Fibroblast of skin of right quadriceps (primary cell): ENCODE measurements at places on chromosomes 16 and 17.

GRCh38 chr16:22316411-22316811 is 19.2 kb downstream of the POLR3E start:
- DNase-seq, result no peak

GRCh38 chr17:75511610-75512575 is 3.4 kb downstream of the CASKIN2 start:
- no peak for DNase-seq

GRCh38 chr16:19700319-19700781 is 17.7 kb downstream of the KNOP1 start:
- no peak for DNase-seq

- DNase-seq, result no peak
Observed at GRCh38 chr17:77783991-77784820, 174.3 kb upstream of the TNRC6C start.

DNA sequence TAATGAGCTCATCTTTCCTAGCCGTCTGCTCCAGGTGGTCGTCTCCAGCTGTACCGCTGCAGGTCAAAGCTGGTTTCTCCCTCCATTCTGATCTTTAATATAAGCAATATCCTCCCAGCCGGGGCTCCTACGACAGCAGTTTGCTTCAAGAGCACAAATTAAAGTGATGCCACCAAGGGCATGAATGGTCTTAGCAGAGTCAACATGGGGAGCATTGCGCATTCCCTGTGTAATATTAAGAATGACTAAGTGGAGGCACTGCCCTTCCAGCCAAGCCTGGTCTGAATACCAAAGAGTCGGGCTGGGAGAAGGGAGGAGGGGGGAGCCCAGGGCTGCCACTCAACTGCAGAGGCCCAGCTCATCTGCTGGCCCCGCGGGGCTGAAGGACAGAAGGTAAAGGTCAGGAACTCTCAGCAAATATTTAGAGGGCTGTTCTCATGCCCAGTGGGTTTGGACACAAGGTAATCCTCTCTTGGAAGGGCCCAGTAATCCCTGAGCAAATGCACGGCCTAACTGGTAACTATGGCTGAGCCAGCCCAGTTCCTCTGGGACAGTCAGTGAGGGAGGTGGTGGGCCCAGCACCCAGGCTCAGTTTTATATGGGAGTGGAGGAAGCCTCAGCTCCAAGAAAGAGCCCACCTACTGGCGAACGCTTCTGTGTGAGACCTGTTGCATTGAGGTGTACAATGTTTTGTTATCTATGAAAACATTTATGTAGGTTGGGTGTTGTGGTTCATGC is 121.2 kb downstream of the IRX3 start:
- DNase-seq, result no peak

DNA sequence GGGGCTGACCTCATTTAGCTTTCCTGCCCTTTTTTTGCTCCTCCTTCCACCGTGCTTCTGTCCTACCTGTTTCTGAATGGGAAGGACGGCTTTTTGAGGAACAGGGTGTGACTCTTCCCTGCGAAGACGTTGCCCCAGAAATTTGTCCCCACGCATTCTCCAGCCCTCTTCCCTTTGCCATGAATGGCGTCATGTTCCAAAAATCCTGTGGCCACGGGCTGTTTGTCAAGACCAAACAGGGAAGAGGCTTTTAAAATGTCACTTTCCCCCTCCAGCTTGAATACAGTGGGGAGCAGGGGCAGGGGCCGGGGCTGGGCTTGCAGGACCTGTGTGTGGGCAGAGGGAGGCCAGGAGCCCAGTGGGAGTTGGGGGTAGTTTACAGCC is 13.9 kb downstream of the MPRIP start:
- DNase-seq, result no peak

GRCh38 chr17:50551433-50551815 is 4.5 kb downstream of the SPATA20 start:
- DNase-seq, result no peak

DNA sequence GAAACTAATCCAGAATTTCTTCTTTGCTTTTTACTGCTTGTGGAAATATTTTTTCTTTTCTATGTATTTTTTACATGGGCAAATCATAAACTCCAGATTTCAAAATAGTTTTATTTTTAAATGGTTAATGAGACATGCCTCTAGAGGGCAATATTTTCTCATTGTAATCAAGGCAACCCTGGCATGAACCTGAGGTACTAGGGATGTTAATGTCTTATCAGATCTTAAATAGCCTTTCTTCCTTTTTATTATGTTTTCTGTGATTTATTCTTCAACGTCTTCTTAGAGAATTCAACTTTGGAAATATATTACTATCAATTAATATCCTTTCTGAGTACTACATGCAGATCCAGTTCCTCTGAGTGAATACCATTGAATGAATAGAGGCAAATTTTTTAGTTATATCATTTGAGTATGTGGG is 324.7 kb downstream of the BCAS3 start:
- DNase-seq, result peak; percentile 59

GRCh38 chr17:35568561-35568960 is 7.9 kb upstream of the SLFN14 start:
- peak; percentile 29 for DNase-seq

DNA sequence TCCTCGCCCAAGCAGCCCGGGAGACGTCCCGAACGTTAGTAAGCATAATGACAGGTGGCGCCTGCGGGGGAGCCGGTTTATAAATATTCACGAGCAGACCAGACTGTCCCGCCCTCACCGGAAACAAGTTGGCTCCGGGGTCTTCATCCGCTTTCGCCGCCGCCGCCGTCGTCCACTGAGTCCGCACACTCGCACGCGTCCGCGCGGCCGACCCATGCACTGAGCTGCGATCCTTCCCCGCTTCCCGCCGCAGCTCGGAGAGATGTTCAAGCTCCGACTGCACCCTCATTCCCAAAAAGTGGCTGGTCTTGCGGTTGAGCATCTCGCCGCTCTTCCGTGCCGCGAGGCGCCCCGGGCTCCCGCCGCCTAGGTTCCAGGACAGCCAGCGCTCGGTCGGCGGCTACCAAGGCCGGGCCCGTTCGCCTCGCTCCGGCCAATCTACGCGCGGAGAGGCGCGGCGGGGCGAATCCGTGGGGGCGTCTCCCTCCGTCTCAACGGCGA is 385 bp downstream of the CFAP119 start:
- DNase-seq, result peak; percentile 20

- DNase-seq, result no peak
Observed at GRCh38 chr16:48879223-48880122, 269.5 kb upstream of the N4BP1 start.

GRCh38 chr16:695355-696089 is 5.3 kb upstream of the WDR24 start:
- no peak for DNase-seq

DNA sequence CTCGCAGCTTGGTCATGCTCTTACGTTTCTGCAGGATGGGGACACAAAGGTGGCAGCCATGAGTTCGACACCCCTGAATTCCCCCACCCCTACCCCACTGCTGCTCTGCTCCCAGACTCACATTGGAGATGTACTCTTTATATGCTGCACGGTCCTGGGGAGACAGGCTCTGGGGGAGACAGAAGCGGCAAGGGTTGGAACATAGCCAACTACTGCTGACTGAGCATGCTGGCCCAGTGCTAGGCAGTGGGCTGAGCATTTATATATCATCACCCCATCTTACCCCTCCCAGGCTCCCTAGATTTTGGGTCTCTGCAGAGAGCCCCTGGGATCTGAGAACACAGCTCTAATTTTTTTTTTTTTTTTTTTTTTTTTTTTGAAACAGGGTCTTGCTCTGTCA is 8.1 kb upstream of the ATXN7L3 start:
- DNase-seq, result no peak

- DNase-seq, result no peak
Observed at GRCh38 chr16:22770866-22771265, 43.1 kb upstream of the HS3ST2 start.

- DNase-seq, result no peak
Observed at GRCh38 chr17:57751348-57751971, 6.4 kb upstream of the CCDC182 start.

- no peak for DNase-seq
Observed at GRCh38 chr16:55491691-55492090, 12.7 kb downstream of the MMP2 start.

- peak; percentile 30 for DNase-seq
Observed at GRCh38 chr16:54283725-54284318, 2.8 kb downstream of the IRX3 start.

DNA sequence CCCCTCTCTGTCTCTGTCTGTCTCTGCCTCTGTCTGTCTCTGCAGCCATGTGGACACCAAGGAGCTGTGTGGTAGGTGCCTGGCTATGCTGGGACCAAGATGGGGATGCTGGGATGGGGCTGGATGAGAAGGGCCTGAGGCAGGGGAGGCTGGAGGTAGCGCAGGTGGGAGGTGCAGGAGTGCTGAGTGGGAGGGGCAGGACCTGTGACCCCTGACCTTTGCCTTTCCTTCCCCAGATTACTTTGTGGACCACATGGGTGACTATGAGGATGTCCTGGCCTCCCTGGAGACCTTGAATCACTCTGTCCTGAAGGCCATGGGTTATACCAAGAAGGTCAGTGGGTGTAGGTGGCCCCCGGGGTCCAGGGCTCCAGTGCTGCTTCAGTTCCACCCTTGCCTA is 12.8 kb downstream of the NECAB2 start:
- no peak for DNase-seq

DNA sequence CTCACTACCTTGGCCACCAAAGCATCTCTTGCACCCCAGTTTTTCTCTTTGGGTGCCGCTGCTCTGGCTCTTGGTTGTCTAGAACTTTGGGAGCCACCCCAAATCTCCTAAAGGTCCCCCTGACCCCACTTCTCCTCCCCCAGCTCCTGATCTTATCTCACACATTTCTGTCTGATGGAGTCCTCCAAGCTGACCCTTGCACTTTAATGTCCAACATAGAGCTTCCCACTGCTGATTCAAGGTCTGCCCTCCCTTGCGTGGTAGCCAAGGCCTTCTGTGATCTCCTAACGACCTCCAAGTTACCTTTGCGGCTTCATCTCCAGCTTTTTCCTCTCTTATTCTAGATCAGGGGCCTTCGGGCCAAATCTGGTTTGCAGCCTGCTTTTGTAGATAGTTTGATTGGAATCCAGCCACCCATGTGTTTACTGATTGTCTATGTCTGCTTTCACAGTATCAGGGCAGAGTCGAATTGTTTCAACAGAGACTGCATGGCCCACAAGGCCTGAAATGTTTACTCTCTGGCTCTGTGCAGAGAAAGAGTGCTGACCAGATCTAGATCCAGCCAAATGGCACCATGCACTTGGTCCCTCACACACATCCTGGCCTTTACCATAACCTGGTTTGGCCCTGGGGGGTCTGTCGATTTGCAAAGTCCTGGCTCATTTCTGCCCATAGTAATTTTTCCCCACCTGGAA is 168.6 kb downstream of the HAPSTR1 start:
- no peak for DNase-seq

DNA sequence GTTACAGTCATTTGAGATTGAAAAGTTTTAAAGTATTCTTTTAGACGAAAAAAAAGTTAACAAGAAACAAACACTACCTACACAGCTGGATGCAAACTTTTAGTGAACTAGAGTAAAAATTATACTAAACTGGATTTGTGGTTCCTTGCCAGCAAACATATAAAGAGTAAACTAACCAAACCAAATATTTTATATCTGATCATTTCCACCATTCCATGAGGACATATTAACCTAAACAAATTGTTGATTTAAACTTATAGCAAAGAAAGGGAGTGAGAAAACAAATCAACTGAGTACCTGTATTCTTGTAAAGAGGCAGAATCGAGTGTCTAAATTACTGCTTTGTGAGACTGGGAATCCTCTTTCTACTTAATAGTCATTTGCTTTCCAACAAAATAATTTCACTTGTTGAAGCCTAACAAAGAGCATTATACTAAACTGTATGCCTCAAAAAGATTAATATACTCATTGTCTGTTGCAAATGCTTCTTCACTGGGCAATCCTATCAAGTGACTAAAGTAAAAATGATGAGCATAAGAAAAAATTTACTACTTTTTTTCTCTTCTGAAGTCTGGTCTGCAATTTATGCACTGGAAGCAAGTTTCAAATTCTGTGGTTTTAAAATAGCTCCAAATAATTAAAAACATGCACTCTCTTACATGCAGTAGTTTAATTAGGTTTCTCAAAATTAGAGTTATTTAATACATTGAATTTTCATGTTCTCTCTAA is 37.5 kb downstream of the AKAP10 start:
- DNase-seq, result peak; percentile 41

- no peak for DNase-seq
Observed at GRCh38 chr16:8199390-8199789, 390.9 kb downstream of the TMEM114 start.

- DNase-seq, result no peak
Observed at GRCh38 chr17:17635126-17635525, 43.6 kb upstream of the PEMT start.

GRCh38 chr16:17331991-17332390 is 138.8 kb downstream of the XYLT1 start:
- no peak for DNase-seq

GRCh38 chr17:11823862-11824261 is 173.4 kb downstream of the ZNF18 start:
- no peak for DNase-seq

DNA sequence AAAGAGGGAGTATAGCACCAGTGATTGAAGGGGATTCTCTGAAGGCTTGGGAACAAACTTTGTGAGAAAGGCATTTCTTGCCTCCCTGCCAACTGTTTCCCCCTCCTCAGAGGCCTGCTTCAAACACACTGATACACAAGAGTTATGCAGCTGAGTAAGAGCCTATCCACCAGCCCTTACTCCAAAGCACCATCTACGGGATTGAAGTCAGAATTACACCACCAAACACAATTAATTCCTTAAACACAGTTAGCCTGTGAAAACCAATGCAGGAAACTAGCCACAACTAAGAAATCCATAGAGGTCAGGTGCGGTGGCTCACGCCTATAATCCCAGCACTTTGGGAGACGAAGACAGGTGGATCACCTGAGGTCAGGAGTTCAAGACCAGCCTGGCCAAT is 138.3 kb downstream of the SHCBP1 start:
- DNase-seq, result no peak

DNA sequence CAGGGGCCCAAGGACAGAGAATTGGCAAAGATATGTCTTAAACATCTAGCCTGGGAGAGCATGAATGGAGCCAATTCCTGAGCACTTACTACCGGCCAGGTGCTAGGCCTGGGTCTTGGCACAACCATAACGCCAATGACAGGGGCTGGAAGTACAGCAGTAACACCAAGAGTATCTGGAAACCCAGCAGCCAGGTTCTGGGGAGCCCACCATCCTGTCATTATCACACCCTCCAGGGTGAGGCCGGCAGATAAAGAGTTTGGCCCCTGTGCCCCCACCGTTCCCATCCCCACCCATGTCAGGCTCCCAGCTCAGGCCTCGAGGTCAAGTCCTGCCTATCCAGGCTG is 508 bp upstream of the TMC8 start:
- DNase-seq, result no peak
